ENCODE measurements at places on chromosomes 1 and 21.

- DNase-seq = peak; percentile 16
Observed at GRCh38 chr1:24643363-24644099, 429 bp downstream of the SRRM1 start.

- DNase-seq = peak; percentile 83
Observed at GRCh38 chr1:6001992-6002576, 9.9 kb upstream of the NPHP4 start.

DNA sequence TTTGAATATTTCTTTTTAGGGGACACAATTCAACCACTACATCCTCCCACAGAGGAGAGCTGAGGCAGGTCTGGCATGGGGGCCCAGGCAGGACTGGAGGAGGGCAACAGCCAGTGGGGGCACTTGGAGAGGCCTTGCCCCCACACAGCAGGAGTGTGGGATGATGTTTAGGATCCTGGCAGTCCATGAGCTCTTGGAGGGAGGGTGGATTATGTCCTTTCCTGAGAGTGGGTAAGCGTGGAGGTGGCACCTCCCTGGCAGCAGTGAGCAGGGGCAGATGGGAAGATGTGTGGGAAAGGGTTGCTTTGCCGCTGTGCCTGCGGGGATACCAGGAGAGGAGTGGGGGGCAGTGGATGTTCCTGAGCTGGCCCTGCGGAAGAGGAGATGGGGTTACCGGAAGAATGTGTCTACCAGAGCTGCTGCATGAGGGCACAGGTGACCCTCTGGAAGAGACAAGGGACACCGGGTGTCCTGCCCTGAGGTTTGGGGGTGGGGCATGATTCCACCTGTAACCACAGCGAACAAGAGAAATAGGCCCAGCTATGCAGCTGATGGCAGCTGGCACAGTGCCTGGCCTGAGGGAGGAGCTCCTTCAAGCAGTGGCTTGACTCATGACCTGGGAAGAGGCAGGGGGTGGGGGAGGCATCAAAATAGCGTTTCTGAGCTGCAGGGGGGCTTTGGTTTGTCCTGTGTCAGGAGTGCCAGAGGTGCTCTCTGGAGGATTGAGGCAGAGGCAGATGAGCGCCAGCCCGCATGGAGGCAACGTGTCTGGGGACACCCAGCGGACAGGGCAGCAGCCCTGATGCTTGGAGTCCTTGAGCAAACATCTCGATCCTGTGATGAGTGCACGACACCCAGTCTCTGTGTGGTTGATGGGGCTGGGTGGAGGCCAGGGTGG is 123.9 kb upstream of the TMPRSS2 start:
- DNase-seq = peak; percentile 82

GRCh38 chr1:93079685-93080141 is 630 bp downstream of the MTF2 start:
- peak; percentile 59 for DNase-seq

GRCh38 chr1:115982400-115982799 is 6.1 kb downstream of the SLC22A15 start:
- DNase-seq = no peak

- DNase-seq = no peak
Observed at GRCh38 chr1:183571678-183572268, 18.5 kb downstream of the NCF2 start.

- DNase-seq = no peak
Observed at GRCh38 chr1:219813294-219813693, 115.1 kb downstream of the SLC30A10 start.

GRCh38 chr1:19403256-19403655 is 82.1 kb downstream of the CAPZB start:
- no peak for DNase-seq

DNA sequence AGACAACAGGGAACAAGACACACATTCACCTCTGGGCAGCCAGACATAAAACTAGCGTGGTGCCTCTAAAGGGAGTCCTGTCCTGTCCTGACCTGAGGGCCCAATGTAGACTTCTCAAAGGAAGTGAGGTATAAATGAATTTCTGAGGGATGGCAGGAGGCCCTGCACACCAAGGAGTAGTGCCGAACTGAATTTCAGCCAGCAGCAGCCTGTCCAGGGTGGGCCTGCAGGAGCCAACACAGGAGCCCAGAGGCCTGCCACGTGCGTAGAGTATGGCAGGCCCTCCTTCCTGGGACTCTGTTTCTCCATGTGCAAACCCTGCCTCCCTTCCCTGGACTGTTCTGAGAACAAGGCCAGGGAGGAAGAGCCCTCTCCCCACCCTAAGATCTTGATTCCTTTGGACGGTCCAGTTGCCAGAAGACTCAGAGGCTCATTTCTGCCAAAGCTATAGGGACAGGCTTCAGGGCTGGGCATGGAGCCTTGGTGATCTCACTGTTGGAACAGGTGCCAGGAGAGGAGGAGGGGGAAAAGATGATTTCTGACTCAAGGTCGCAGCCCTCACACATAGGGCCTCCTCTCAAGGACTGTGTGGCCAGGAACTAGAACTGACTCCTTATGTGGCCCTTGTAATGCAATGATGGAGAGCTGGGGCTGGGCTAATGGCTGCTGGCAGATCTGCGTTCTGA is 1.8 kb upstream of the FABP3 start:
- no peak for DNase-seq

- no peak for DNase-seq
Observed at GRCh38 chr1:51671527-51672325, 54.8 kb downstream of the OSBPL9 start.

DNA sequence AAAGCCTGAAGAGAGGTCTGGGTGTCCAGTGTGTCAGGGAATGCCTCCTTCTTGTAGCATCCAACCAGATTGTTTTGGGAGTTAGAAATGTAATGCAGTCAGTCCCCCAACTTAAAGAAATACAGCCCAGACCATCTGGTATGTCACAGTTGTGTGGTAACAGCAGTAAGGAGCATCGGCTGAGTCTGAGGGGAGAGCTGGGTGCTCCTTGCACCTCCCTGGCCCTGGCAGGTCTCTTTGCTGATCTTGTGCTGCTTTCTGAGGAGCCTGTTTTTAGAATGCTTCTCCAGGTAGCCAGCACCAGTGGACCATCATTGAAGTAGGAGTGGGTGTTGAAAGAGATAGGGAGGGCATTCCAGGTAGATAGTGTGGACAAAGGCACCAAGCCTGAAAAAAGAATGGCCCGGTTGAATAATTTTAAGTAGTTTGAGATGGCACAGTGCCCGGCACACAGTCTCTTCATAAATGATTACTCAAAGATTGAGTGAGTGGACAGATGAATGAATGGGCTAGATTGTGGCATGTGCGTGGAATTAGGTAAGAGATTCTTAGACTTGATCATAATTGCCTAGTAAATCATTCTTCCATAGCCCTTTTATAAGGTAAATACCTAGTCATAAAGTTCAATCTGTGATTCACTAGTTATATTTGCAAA is 46.5 kb downstream of the LAMC1 start:
- DNase-seq = peak; percentile 44

- DNase-seq = no peak
Observed at GRCh38 chr1:115647047-115647446, 5.3 kb downstream of the VANGL1 start.

- DNase-seq = no peak
Observed at GRCh38 chr21:32456497-32456918, 44.0 kb downstream of the EVA1C start.

DNA sequence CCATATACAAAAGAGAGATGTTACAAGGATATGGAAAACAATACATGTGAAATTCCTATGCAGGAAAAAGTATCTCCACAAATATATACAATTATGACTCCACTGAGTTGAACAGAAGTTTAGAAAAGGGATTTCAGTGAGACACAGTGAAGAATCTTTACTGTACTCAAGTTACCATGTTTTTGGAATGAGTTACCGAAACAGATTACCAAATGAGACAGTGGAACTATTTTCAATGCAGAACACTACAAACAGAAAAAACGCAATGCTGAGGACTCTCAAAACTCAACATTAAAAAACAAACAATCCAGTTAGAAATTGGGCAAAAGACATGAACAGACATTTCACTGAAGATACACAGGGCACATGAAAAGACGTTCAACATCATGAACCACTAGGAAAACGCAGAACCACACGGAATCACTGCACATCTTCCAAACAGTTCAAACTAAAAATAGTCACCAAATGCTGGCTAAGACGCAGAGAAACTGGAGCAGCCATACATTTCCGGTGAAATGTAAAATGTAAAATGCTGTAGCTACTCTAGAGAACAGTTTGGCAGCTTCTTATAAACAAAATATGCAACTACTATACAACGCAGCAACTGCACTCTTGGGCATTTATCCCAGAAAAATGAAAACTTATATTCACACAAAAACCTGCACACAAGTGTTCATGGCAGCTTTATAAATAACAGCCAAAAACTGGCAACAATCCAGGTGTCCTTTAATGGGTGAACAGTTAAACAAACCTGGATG is 118.7 kb downstream of the UBR4 start:
- no peak for DNase-seq

DNA sequence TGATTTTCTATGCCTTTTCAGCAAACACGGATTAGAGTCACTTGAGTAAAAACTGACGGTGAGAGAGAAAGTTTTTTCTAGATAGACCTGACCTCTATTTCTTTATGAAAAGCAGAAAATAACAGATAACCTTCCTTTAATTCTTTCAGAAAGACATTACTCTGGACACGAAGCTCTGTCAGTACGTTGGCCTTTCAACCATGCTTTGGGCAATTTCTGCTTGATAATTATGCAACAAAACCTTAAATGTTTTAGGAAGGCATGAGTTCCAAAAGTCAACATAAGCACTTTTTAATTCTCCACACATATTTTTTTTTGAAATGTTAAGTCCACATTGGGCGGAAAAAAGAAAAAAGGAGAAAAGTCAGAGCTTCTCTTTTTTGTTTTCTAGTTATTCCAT is 137.8 kb downstream of the AKT3 start:
- no peak for DNase-seq

DNA sequence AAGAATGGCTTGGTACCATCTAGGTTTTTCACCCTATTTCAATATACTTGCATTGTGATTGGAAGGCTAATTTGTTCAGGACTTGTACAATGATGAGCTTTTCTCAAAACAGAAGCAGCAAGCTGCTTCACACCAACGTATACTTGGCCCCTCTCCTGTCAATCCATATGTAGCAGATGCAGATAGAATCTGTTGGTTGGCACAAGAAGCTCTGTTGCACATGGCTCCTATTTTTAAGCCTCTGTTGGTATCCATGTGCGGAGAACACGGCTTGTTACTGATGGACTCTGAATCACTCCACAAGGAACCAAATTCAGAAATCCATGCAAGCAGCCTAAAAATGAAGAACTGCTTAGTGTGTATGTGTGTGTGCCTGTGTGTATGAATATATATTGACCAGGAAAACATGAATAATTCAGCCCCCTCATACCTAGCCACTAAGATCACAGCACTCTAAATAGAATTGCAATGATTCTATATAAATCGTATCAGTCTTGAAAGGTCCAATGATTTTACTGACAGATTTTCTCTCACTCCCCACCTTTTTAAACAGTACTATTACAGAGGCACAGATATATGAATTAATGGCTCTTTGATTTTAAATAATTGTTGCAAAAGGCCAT is 258.4 kb upstream of the DPYD start:
- no peak for DNase-seq

DNA sequence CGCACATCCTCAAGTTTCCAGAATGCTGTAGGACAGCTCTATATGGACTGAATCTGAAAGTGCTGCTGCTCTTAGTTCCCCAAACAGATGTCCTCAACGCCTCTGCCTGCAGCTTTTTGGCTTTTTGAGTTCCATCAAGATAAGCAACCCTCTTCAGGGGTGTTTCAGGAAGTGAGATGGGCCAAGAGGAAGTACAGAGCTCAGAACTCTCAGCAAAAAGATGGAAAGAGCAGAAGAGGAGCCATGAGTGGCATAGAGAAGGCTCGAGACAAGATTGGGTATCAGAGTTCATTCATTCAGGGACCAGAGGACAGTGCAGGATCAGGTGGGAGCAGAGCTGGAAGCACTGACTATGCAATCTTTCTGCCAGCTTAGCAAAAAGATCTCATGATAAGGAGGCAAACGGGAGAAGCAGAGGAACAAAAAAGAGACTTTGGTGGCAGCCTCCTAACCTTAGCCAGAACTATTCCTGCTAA is at the start of the genes ADORA3 and TMIGD3:
TSS of gene ADORA3 (minus strand) at position 49 of the 476 bp plus-strand sequence. CDS start 279 bp downstream, outside the sequence.
TSS of gene TMIGD3 (minus strand) at position 49 of the 476 bp plus-strand sequence. CDS start 279 bp downstream, outside the sequence.
- no peak for DNase-seq

DNA sequence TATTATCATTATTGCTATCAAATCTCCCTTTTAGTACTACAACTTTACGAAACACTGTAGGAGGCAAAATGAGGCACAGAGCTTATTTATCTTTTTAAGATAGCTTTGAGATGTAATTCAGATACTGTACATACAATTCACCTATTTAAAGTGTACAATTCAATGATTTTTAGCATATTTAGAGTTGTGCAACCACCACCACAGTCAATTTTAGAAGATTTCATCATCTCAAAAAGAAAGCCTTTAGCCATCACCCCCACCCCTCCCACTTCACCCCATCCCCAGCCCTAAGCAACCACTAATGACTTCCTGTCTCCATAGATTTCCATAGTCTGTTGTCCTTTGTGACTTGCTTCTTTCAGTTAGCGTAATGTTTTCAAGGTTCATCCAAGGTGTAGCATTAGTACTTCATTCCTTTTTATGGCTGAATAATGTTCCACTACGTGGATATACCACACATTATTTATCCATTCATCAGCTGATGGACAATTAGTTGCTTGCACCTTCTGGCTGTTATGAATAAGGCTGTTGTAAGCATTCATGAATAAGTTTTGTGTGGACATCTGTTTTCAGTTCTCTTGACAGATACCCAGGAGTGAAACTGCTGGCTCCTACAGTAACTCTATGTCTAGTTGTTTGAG is 9.4 kb upstream of the CAPN9 start:
- no peak for DNase-seq

DNA sequence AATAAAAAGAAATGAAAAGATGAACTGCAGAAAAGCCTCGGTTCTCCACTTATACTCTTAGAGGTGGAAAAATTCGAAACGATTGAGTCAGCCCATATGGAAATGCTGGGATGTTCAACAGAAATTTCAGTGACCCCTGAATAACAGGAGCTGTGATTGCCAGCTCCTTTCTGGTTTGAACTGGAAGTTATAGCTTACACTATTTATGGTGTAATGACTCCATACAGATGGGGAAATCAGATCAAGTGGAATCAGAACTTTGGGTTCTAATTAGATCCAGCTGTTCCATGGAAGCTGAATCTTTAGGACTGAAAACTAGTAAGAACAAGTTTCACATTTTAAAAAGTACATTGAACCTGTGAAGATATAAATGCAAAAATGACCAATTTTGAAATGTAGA is 569.3 kb upstream of the ZRANB2 start:
- DNase-seq = no peak

GRCh38 chr1:224198572-224198971 is 15.5 kb downstream of the DEGS1 start:
- no peak for DNase-seq

DNA sequence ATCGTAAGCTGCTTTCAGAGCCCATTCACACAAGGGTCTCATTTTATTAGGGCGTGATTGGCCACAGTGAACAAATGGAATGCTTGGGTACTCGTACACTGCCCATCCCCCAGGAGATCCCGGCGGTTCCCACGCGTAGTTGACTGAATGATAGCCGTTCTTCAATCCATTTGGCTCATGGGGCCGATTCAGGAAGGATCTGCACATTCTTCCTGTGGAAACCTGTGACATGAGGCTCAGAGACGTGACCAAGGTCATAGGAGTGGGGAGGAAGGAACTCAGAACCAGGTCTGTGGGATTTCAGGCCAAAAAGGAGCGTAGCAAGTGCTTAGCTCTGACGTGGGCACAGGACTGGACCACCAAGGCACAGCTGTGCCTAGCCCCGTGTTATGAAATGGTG is 11.7 kb downstream of the ABCG1 start:
- no peak for DNase-seq

GRCh38 chr1:5753549-5754421 is 238.4 kb downstream of the NPHP4 start:
- no peak for DNase-seq

GRCh38 chr1:71521655-71522264 is 440.9 kb upstream of the ZRANB2 start:
- no peak for DNase-seq

GRCh38 chr1:192703283-192704206 is 67.6 kb downstream of the RGS13 start:
- no peak for DNase-seq
